CD4-positive, alpha-beta T cell treated with Interleukin-10 for 1 hour (primary cell): ENCODE measurements at places on chromosomes 1 and 21.

GRCh38 chr1:226882631-226883409 is 12.4 kb downstream of the PSEN2 start:
- peak; percentile 62 for DNase-seq

DNA sequence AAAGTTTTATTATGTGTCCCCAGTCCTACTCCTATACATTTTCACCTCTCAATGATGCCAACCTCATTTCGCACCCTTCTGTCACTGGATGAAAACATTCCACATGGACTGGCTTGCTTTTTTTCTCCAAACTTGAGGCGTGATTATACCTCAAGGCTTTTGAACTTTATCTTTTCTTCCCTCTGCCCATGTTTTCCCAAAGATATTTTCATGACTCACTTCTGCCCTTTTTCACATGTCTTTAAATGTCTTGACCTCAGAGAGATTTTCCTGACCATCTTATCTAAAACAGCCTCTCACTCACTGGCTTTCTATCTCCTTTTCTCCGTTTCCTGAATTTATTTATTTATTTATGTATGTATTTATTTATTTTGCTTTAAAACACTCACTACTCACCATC is 659.0 kb downstream of the PTPRC start:
- DNase-seq = no peak

- no peak for DNase-seq
Measured at GRCh38 chr1:8373581-8374241, 55.8 kb downstream of the SLC45A1 start.

- no peak for DNase-seq
Measured at GRCh38 chr1:161955606-161956005, 68.1 kb downstream of the OLFML2B start.

GRCh38 chr1:174768949-174769348 is 230.8 kb upstream of the CACYBP start:
- DNase-seq = no peak

- no peak for DNase-seq
Measured at GRCh38 chr21:35575280-35575915, 484.9 kb downstream of the SETD4 start.

DNA sequence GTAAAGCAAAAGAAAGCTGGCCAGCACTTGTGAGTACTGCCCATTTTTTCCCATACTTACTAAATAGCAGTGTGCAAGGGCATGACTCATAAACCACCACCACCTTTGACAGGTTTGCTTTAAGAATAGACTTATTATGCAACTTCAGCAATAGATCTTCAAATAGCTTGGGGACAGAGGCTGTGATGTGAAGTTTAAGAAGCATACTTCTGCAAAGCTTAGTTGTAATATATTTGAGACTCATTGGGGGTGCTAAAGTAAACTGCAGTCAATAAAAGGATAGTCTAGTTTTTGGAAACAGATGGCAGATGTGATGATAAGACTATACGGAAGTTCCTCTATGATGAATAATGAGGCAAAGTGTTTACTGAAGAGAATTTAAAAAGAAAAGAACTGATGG is 210.0 kb downstream of the PLA2G4A start:
- no peak for DNase-seq

GRCh38 chr21:20789729-20790500 is 208.3 kb upstream of the NCAM2 start:
- no peak for DNase-seq

DNA sequence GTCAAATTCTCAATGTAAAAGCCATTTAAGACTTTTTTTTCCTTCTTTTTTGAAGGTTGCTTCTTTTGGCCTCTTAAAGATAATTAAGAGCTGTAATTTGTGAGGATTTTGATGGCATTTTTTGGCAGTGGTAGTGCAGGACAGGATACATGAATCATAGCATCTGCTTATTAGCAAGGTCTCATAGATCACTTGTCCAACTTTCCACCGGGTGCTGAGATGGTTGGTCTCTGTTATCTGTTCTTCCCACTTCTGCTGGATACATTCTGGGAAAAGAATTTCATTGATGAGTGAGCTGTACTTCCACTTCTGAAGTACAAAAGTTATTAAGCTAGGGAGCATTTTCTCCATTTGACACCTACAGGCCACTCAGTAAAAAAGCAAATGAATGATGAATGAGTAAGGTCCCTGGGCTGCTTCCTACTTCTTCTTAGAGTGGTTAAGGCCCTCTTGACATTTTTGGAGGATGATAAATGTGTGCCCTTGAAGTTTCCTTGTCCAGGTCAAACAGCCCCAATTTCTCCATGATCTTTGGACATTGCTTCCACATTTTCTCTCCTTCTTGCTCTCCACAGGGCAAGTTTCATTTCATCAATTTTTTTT is 100.6 kb downstream of the ROR1 start:
- DNase-seq = no peak
